ENCODE measurements at places on chromosomes 6 and 20.

DNA sequence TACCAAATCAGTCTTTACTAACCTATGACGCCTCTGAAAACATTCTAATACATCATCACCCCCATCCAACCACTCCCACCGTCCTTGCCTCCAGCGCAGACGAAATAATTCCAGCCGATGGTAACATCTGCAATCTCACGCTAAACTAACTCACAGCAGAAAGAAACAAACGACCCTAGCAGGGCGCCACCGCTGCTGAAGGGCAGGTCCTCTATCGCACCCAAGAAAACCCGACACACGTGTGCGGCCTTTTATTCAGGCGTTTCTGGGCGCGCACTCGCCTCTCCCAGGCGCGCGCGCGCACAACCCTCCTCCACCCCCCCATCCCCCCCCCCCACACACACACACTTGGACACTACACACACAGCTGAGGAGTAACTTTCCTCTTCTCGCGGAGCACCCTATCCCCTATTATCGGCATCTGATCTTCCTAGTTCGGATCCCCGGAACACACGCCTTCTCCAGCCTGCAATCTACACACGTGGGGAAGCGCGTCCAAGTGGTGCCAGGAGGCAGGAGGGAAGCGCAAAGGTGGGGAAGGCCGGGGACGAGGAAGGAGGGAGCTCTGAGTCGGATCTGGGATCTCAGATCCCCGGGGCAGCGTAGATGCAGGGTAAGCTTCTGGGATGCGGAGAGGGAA is 1.4 kb downstream of the GFOD1 start:
- peak; percentile 44 for DNase-seq

- no peak for DNase-seq
Measured at GRCh38 chr6:149085557-149085938, 232.0 kb upstream of the TAB2 start.

DNA sequence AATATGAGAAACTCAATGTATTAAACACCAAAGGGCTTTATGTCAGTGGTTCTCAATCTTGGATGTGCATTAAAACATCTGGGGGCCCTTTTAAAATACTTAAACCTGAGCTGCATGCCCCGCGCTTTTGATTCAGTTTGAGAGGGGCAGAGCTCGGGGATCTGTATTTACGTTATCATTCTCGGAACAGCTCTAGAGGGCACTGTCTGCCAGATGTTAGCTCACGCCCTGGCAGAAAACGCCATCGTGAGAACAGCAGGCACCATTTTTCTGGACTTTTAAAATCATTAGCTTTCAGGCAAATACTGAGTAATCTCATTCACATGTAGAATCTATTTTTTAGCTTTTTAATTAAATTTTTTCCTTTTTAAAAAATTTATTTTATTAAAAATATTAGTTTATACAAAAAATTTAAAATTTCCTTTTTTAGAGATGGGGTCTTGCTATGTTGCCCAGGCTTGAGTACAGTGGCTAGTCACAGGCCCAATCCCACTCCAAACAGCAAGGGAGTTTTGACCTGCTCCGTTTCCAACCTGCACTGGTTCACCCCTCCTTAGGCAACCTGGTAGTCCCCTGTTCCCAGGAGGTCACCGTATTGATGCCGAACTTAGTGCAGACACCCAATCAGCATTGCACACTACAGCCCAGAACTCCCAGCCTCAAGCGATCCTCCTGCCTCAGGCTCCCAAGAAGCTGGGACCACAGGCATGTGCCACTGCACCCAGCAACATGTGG is 30.0 kb upstream of the ZNF133 start:
- no peak for DNase-seq

GRCh38 chr6:139903411-139904157 is 529.1 kb upstream of the CITED2 start:
- DNase-seq, result peak; percentile 20

DNA sequence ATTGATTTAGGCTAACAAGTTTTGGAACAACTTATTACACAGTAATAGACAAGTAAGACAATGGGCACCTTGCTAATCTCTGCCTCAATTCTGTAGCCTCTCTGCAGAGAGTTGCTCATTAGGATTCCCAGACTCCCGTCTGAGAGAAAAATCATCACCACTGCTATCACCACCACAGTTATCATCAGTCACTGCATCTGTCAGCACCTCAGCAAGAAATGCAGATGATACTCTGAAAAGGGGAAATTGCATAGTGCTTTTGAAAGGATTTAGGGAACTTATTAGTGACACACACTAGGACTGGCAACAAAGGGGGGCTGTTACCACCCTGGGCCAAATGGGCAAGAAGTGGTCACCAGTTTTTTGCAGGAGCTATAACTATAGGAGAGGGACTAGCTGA is 39.9 kb downstream of the FOXA2 start:
- no peak for DNase-seq

- no peak for DNase-seq
Measured at GRCh38 chr6:52929321-52930164, 20.0 kb upstream of the GSTA3 start.

DNA sequence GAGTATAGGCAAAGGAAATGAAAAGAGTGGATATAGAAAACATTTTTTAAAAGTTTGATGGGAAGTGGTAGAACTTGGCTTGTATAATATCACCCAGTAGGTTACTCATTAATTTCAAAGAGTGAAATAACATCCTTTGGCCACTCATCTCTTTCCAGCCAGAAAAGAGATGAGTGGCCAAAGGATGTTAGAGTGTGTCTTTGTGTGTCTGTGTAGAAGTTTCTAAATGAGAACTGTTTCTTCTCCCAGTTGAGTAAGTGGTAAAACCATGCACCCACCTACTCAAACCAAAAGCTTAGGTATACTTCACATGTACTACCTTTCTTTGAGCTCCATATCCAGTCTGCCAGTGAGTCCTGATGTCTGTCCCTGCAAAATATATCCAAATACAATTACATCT is 47.7 kb upstream of the TMEM244 start:
- no peak for DNase-seq

GRCh38 chr6:39295611-39296011 is 18.6 kb downstream of the KCNK17 start:
- no peak for DNase-seq

DNA sequence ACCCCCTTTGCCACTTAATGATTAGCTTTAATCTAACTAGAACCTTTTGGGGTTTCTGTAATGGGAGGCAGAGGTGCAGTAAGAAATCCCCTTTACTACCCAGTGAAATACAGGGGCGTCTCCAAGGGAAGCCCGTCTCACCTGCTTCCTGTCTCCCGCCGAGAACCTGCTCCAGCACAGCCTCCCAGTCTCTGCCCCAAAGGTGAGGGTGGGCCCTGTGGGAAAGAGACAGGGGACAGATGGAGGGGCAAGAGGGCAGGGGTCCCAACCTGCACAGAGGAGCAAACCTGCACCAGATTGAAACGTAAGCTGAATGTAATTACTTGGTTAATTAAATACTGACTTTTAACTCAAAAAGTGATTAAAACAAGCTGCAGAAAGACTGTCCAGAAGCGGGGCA is 474.2 kb upstream of the SULF2 start:
- no peak for DNase-seq

DNA sequence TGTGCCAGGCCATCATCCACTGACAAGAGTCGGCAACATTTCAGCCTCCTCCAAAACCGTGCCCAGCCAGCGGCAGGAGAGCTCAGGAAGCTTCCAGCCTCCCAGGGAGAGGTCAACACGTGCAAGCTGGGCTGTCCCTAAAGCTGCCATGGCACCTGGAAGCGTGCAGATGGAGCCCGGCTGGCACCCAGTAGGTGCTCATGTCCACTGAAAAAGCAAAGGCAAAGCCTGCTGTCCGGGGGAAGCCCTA is 14.4 kb upstream of the TLDC2 start:
- no peak for DNase-seq

- no peak for DNase-seq
Measured at GRCh38 chr6:26366504-26366903, 1.5 kb downstream of the BTN3A2 start.

DNA sequence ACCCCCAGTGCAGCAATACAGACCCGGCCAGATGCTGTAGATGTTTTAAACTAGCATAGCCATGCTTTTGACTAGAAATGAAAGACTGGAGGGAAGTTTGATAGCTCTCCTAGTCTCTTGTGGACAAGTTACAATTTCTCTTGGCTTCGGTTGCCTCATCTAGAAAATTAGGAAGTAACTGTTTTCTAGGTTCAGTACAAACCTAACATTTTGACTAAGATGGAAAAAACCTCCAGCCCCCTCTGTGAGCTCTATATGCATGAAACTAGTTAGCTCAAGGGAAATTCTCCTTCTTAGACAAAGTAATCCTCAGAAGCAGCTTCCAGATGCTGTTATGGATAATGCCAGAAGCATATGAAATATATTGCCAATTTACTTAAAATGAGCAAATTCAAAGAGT is 86.6 kb downstream of the RNF144B start:
- no peak for DNase-seq

DNA sequence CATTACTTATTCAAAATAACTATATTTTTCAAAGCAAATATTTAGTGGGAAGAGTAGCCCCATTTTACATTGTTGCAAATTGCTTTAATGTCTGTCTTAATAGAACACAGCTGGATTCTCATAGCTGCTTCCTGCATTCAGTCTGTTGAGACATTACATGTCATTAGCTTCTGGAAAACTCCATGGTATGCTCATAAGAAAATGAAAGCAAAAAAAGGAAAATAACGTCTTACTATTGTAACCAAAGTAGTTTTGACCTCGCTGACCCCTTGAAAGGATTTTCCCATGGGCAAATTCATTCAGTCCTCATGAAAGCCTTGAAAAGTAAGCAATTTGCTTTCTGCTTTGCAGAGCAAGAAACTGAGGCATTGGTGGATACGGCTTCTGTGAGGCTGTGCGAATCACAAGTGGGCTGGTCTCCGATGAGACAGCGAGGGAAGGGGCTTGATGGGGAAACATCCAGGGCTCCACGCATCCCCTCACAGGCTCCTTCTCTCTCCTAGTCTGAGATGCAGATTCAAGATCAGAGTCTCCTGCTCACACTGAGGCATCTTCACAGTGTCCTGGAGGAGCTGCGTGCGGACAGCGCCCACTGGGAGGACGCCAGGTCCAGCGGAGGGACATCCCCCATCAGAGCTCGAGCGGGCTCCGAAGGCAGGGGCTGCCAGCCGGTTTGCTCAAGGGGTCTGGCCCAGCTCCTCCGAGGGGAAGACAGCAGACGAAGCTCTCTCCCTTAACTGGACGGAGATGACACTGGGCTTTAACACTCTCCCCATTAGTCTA is 3.3 kb downstream of the C20orf202 start:
- no peak for DNase-seq

GRCh38 chr20:22796469-22797077 is 212.2 kb upstream of the FOXA2 start:
- DNase-seq, result no peak

DNA sequence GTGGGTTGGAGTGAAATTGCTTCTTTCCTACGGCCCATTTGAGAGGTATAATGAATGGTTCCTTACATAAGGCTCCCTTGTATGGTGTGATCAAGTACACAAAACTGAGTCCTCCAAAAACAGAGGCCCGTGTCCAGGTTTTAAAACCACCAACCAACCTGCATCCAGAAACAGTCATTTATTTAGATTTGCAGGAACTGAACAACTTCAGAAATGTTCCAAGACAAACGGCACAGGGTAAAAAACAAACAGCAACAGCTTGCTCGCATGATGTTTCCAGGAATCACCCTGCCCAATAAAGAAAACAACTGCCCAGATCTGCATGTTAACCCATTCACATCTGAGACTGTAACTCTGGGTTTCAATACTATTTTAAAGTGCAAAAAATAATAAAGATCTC is 40.2 kb upstream of the TRAM2 start:
- DNase-seq, result no peak

- no peak for DNase-seq
Measured at GRCh38 chr6:87837444-87837843, 135.4 kb upstream of the AKIRIN2 start.

DNA sequence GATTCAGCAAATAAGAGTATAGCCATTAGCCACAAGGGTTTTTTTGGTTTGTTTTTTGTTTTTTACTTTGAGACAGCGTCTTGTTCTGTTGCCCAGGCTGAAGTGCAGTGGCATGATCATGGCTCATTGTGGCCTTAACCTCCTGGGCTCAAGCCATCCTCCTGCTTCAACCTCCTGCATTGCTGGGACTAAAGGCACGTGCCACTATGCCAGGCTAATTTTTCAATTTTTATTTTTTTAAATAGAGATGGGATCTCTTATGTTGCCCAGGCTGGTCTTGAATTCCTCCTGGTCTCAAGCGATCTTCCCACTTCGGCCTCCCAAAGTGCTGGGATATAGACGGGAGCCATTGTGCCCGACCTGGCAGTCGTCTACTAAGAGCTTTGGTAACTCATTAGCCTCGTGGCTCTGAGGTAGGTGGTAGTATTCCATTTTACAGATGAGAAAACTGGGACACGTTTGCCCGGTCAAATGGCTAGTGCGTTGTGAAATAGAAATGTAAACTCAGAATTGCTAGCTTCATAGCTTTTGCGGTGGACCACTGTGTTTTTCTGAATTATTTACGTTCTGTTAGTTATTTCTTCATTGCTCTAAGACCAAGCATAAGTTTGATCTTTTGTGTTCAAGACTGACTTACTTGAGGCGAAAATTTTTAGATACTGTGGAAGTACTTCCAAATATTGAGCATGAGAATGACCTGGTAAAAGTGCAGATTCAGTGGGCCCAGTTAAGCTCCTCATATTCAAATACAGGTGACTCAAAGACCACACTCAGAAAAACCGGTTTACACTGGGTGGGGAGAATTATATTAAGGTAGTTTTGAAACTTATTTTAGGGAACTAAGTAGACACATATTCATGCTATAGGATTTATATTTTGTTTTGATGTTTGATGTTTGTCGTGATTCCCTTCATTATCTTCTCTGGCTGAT is 2.1 kb downstream of the PANK2 start:
- no peak for DNase-seq

DNA sequence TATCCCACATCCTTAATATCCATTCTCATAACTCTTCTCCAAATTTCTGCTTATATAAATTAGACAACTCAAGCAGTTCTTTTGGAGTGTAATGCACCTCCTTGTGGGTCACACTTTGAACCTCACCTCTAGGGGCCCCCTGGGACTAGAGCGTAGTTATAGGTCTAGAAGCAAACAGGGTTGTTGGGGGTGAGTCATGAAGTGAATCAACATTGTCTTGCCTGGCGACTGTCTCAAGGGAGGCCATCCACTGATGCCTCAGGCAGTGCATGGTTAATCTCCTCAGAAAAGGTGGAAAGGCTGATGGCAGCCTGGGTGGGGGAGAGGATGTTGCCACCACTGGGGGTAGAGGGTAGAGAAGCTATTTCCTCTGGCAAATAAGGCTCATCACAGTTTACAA is 129.1 kb downstream of the TNFRSF21 start:
- DNase-seq, result no peak

- DNase-seq, result no peak
Measured at GRCh38 chr6:85490516-85491248, 40.8 kb downstream of the NT5E start.

GRCh38 chr6:17281497-17282481 is 628 bp downstream of the RBM24 start:
- DNase-seq, result no peak

GRCh38 chr20:1196634-1197033 is 6.6 kb upstream of the C20orf202 start:
- no peak for DNase-seq
